Progenitor cell of endocrine pancreas (in vitro differentiated cells): ENCODE measurements at places on chromosomes 16 and 17. TPM values are rescaled to one million over a fixed set of nuclear protein-coding genes. Genes with fewer than 3 reads are reported as not detected.

DNA sequence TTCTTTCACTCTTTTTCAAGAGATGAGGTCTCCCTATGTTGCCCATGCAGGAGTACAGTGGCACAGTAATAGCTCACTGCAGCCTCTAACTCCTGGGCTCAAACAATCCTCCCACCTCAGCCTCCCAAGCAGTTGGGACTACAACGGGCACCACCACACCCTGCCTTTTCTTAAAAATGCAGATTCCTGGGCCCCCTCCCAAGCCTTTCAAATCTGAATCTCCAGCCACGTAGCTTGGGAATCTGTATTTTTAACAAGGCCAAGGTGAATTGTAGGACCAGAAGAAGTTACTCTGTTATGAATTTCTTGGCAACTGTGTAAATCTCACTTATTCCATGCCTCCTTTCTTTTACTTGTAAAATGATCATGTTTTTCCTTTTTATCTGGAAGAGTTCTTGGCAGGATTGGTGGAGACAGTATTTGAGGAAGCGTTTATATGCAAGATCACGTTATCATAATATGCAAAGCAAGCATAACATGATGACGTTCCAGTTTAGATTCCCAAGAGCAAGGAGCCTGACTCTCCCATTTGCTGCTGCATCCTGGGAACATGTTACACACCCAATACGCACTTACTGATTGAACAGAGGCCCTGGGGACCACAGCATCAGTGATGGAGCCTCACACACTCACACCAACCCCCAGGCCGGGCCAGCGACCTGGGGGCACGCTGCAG lies 44.5 kb downstream of the LITAF start:
- H3K27ac ChIP-seq = no peak overlapping the region
- peaks cover 1% of the 10 kb centered on the region for H3K36me3 ChIP-seq
- no peak for DNase-seq
- H3K27me3 ChIP-seq = no peaks in the 10 kb centered on the region
- peaks cover 6% of the 10 kb centered on the region for H3K4me1 ChIP-seq

- peaks cover 10% of the 10 kb centered on the region for H3K36me3 ChIP-seq
- no peak overlapping the region for H3K4me3 ChIP-seq
- no peak for DNase-seq
- H3K27me3 ChIP-seq = no peaks in the 10 kb centered on the region
- peak overlapping the region; percentile 69 for H3K27ac ChIP-seq
Observed at GRCh38 chr16:69861292-69862030, 89.7 kb upstream of the CLEC18A start.

DNA sequence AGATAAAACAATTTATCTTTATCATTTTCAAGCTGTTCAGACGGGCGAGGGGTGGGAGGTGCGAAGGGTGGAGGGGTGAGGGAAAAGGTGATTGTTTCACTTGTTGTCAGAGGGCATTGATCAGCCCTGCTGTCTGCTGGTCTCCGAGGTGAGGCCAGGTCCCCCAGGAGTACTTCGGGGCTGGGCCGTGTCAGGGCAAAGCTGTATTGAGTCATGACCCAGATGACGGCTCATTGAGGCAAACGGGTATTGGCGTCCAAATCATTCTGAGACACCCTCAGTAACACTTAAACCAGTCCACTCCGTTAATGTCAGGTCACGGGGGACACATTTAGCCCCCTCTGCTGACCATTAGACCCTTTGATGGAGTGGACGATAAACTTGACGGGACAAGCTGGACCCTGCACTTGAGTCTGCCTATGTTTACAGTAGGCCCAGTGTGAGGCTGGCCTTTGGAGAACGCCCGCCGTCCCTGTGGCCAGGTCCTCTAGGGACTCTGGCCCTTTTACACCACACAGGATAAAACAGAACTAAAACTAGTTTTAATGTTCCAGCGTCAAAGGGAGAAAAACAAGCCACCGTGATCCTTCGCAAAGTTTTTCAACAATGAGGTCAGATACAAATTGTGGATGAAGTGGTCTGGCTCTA lies 502.2 kb upstream of the ZFHX3 start:
- H3K36me3 ChIP-seq = no peaks in the 10 kb centered on the region
- peaks cover 53% of the 10 kb centered on the region for H3K27me3 ChIP-seq
- H3K4me3 ChIP-seq = no peak overlapping the region
- peak; percentile 15 for DNase-seq
- peaks cover 37% of the 10 kb centered on the region for H3K4me1 ChIP-seq
- H3K27ac ChIP-seq = peak overlapping the region; percentile 77

- DNase-seq = no peak
- no peak overlapping the region for H3K4me3 ChIP-seq
- peaks cover 12% of the 10 kb centered on the region for H3K36me3 ChIP-seq
- H3K27ac ChIP-seq = peak overlapping the region; percentile 16
- peaks cover 4% of the 10 kb centered on the region for H3K4me1 ChIP-seq
Observed at GRCh38 chr17:44079877-44080821, 9.6 kb downstream of the G6PC3 start.

The EIF3CL gene
- 74.0 and 106 TPM in 2 replicates for total RNA-seq

The SLC38A8 gene
- 0.24 and 0.80 TPM in 2 replicates for total RNA-seq

DNA sequence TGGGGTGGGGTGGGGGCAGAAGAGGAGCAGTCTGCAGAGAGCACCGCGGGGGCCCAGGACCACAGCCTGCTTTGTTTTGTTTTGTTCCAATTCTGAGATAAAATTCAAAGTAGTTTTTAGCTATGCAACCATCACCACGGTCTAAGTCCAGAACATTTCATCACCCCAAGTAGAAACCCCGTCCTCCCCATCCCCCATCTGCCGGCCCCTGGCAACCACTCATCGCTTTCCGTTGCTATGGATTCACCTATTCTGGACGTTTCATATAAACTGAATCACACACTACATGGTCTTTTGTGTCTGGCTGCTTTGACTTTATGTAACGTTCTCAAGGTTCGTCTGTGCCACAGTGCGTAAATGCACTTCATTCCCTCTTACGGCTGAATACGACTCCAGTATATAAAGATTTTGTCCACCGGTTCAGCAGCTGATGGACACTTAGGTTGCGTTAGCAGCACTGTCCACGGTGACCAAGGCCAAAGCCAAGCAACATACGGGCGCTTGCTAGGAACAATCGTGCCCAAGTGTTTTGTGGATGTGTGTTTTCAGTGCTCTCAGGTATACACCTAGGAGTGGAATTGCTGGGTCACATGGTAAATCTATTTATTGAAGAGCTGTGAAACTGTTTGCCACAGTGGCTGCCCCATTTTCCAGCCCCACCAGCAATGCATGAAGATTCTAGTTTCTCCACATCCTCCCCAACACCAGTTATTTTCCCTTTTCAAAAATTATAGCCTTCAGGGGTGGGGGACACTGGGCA lies 27.7 kb upstream of the RASD1 start:
- no peak overlapping the region for H3K27ac ChIP-seq
- peaks cover 3% of the 10 kb centered on the region for H3K36me3 ChIP-seq
- no peak overlapping the region for H3K4me3 ChIP-seq

GRCh38 chr16:7304958-7305357 lies 27.7 kb upstream of the RBFOX1 start:
- H3K4me3 ChIP-seq = peak overlapping the region; percentile 11
- no peak for DNase-seq
- no peak overlapping the region for H3K27ac ChIP-seq
- H3K27me3 ChIP-seq = peaks cover 86% of the 10 kb centered on the region
- no peaks in the 10 kb centered on the region for H3K36me3 ChIP-seq

The DYNC1LI2 gene
- total RNA-seq = 179 and 181 TPM in 2 replicates

- no peaks in the 10 kb centered on the region for H3K36me3 ChIP-seq
- H3K27me3 ChIP-seq = no peaks in the 10 kb centered on the region
- peaks cover 9% of the 10 kb centered on the region for H3K4me1 ChIP-seq
- no peak overlapping the region for H3K27ac ChIP-seq
- no peak overlapping the region for H3K4me3 ChIP-seq
- no peak for DNase-seq
Observed at GRCh38 chr17:54860617-54861470, 39.8 kb upstream of the TOM1L1 start.
